ENCODE measurements at places on chromosomes 4 and X.

DNA sequence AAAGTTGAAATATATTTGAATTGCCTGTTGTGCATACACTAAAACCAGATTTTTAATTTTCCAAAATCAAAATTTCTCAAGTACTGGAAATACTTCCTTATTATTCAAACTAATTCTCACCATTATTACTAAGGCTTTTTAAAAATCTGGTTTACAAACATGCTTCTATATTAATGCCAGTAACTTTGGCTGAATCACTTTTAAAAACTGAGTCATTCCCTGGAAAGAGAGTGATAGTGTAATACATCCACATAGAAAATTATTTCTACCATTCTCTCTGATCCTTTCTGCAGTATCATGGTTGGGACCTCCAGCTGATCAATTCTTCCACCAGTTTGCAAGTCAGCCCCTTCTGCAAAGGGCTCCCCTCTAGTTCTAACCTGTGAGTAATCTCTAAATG, 165.3 kb upstream of the FAM241A start:
- no peak for DNase-seq

GRCh38 chr4:31411565-31411964, 691.4 kb downstream of the PCDH7 start:
- no peak for DNase-seq

- no peak for DNase-seq
Observed at GRCh38 chr4:154314248-154314647, 177.4 kb downstream of the DCHS2 start.

DNA sequence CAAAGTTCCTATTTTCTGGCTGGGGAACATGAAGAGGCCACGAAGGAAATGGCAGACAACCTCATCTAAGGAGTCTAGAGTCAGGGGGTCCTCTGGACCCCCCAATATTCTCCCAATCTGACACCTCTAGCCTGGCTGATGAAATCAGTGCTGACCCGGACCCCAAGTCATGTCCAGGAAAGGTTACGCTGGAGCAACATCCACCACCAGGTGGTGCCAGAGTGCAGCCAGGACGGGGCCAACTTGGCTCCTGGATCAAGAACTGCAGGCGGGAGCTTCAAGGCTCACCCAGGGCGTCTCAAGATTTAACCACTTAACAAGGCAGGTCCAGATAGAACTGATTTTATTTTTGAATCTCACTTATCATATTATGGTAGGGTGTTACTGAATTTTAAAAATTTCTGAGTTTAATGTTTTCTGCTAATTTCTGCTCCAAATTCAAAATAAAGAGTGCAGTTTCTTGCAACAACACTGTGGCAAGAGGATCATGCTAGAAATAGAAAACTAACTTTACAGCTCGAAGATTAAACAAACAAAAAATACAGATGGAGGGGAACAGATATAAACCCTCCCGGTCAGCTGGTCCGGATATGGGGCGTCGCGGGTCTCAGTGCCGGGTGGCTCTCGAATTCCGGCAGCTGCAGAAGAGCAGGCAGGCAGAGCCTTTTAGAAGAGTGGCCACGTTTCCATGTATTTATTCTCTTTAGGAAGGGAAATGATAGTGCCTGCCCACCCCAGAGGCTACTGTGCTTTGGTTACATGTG, 135.5 kb downstream of the AFAP1 start:
- peak; percentile 80 for DNase-seq

- no peak for DNase-seq
Observed at GRCh38 chr4:108662629-108663028, 12.2 kb downstream of the OSTC start.

- DNase-seq, result no peak
Observed at GRCh38 chr4:163590619-163591264, 96.3 kb downstream of the TMA16 start.

GRCh38 chr4:11704186-11704830, 275.6 kb upstream of the HS3ST1 start:
- no peak for DNase-seq

DNA sequence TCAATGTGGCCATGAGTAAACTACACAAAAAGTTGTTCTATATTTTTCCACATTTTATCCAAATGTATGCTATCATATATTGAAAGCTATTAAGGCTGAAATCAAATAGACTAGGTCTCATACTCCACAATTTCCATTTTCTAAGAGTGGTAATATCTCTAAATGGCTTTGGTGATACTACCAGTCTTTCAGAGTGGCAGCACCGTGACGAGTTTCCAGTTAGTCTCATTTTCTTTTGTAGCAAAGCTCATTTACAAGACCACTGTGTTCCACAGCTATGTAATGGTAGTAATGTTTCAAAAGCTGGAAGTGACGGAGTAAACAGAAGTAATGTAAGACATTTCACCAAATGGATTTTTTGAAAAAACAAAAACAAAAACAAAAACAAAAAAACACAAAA, 228.2 kb downstream of the PPP3CA start:
- no peak for DNase-seq

GRCh38 chrX:136880003-136880451, 498 bp downstream of the RBMX start:
- DNase-seq, result no peak

GRCh38 chr4:73620115-73620792, at the start of gene RASSF6:
TSS of gene RASSF6 (minus strand) at chr4:73620436. CDS start at chr4:73611795, 8,641 bp downstream.
- DNase-seq, result no peak

All from stimulated activated effector memory CD8-positive, alpha-beta T cell treated with anti-CD3 and anti-CD28 coated beads, Interleukin-12 subunit alpha, Interleukin-12 subunit beta, amount 100 ng/mL, for 72 hours (primary cell).